NCI-H1930 (cell line): ENCODE measurements at places on chromosomes 7 and 10.

DNA sequence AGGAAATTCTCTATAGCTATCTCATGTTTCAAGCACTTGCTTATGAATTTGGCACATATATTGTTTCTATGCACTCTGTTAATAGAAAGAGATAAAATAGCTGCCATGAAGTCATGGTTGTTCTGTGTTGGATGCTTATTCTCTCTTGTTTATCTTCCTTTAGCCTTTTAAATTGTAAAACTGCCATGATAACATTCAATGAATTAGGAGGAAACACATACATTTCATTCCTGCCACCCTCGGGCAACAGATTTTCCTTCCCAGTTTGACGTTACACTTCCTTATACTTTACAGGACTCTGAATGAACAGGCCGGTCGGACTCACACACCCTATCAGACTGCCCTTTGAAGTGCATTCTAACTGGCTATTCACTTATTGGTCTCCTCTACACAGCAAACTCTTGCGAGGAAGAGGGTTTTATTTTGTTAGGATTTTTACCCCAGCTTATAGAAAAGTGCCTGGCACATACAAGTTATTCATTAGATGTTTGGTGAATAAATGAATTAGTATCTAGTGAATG is 65.7 kb upstream of the FERD3L start:
- no peak for DNase-seq

GRCh38 chr10:96325719-96326373 is 21.6 kb downstream of the DNTT start:
- no peak for DNase-seq

DNA sequence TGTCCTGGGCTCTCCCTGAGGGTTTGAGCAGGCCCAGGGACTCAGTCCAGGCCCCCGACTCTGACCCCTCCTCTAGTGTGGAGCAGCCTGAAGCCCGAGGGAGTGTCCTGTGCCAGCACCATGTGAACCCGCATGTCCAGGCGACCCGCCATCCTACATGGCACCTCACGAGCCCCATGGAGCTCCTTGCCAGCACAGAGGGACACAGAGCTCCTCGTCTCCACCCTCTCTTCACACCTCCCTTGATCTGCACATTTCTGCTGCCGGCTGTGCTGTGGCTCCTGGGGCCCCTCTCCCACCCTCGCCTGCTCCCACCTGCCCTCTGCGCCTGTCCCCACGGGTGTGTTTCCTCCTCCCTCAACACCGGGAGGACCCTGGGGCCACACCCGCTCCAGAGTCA is 103.5 kb downstream of the ADARB2 start:
- no peak for DNase-seq

GRCh38 chr10:130745251-130745650 is 566.3 kb downstream of the TCERG1L start:
- no peak for DNase-seq

GRCh38 chr10:48331436-48331835 is 25.0 kb downstream of the MAPK8 start:
- DNase-seq, result no peak

DNA sequence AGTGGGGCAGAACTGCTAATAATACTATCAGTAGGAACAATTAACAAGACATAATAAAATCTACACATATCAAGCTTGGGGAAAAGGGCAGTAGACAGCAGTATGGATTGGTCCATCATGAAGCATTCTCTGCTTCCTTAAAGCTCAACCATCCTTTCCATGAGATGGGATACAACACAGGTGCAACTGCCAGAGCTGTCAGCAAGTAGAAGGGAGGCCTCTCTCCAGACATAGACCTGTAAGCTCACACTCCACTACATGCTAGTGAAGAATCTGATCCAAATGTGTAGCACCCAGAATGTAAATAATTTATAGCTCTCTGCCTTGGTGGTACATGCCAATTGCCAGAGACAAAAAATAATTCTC is 41.5 kb upstream of the ANAPC16 start:
- DNase-seq, result no peak

- DNase-seq, result no peak
These were observed 101.1 kb downstream of the ICA1 start for GRCh38 chr7:8160779-8161345.

- no peak for DNase-seq
These were observed 23.1 kb downstream of the PLPP4 start for GRCh38 chr10:120480065-120480600.

GRCh38 chr7:43244232-43244631 is 131.8 kb downstream of the HECW1 start:
- DNase-seq, result no peak

- peak; percentile 32 for DNase-seq
These were observed 1.7 kb downstream of the SORCS3 start for GRCh38 chr10:104642658-104643302.

DNA sequence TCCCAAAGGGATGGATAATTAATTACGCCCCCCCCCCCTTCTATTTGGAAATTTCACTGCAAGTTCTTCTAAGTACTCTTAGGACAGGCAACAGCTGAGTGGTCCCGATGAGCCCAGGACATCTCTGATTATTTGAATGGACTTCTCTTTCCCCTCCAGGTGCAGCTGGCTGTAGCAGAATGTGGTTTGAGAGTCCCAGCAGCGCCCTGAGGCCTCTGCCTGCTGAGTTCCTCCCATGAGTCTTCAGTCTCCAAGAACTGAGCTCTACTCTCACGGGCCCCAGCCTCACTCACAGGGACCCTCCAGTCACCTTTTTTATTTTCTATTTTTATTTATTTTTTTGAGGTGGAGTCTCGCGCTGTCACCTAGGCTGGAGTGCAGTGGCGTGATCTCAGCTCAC is 63.6 kb upstream of the SFMBT2 start:
- DNase-seq, result no peak

- DNase-seq, result no peak
These were observed 292.1 kb downstream of the THSD7A start for GRCh38 chr7:11539853-11540252.

- no peak for DNase-seq
These were observed 4.1 kb downstream of the NEUROD6 start for GRCh38 chr7:31336202-31337001.

GRCh38 chr7:46292741-46293140 is 371.7 kb upstream of the IGFBP3 start:
- DNase-seq, result no peak

- no peak for DNase-seq
These were observed 104.9 kb downstream of the SPDYE5 start for GRCh38 chr7:75596727-75597614.

DNA sequence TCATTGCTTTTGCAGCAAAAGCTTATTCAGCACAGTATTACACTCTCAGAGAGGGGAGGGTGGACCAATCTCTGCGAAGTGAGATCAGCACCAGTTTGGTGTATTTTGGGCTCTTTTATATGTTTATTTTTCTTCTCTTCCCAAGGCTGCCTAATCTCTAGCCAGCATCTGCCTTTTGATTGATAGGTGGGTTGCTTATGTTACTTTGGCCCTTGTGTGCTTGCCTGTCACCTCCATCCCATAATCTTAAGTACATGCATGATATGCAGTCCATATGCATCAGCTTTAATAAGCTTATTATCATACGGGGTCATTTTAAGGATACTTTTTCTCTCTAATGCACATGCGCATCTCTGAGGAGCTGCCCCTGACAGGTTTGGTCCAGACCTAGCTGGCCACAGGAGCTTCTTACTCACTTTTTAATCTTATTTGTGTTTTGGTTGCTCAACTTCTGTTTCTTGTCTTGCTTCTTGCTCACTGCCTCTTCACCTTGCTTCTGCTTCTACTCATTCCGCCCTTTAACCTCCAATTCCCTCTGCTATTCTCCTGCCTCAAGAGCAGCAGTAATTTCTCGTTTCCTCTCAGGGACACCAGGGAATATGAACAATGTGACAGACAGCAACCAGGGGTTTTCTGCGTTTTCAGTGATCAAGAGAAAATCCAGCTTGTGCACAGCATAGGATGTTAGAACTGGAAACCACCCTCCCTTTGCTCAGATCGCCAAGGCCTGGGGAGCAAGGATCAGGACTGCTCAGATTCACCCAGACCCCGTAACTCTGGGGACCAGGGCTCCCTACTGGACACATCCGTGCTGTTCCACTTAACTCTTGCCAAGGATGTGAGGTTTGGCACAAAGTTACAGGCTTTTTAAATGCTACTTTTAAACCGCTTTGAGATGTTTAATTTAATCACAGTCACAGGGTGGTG is 10.0 kb downstream of the RGR start:
- DNase-seq, result no peak

GRCh38 chr10:110992006-110992800 is 72.8 kb downstream of the SHOC2 start:
- DNase-seq, result no peak

- no peak for DNase-seq
These were observed 53.0 kb upstream of the PITRM1 start for GRCh38 chr10:3225561-3225960.

GRCh38 chr10:64682043-64682442 is 1160.8 kb downstream of the REEP3 start:
- no peak for DNase-seq

DNA sequence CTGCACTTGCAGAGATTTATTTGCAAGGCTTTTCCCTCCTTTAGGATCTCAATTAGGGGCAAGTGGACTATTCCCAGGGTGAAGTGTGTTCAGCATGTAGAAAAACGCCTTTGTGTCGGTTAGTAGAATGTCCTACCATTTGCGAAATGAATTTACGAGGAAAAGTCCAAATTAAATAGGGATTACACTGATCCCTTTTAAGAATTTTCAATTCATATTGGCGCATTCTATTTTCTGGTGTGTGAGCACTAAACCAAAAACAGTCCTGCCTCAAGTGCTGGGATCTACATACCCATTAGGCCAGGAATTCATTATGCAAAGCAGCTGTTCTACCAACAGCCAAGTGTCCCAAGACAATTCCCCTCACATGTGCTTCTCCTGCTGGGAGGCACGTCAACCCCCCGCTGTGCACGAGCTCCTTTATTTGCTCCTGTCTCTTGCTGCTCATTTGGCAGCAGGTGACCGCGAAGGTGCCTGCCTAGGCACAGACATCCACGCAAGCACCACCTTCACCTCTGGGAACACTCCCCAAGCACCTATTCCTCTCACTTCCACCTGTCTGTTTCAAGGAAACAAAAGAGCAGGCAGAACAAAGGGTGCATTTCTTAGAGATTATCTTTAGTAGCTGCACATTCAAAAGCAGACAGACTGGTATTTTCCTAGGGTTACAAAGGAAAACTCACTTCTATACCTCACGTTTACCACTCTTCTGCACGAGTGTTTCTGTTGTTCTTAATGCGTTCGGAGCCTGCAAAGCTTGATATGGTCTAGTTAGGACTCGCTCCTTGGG is 134.6 kb upstream of the FGFR2 start:
- no peak for DNase-seq

- DNase-seq, result no peak
These were observed 23.3 kb upstream of the EMX2 start for GRCh38 chr10:117519286-117519685.

DNA sequence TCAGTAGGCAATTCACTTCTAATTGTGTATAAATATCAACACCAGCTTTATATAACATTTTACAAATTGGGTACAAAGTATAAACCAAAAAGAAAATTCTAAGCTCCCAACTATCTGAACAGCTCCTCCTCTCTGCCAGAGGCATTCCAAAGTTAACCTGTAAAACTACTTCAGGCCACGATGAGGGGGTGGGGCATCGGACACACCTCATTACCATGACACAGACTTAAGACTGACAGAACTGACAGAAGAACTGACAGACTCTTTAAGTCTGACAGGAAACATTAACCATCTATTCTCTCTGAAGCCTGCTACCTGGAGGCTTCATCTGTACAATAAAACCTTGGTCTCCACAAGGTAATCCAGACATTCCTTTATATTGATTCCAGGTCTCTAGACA is 12.3 kb downstream of the ESYT2 start:
- no peak for DNase-seq

DNA sequence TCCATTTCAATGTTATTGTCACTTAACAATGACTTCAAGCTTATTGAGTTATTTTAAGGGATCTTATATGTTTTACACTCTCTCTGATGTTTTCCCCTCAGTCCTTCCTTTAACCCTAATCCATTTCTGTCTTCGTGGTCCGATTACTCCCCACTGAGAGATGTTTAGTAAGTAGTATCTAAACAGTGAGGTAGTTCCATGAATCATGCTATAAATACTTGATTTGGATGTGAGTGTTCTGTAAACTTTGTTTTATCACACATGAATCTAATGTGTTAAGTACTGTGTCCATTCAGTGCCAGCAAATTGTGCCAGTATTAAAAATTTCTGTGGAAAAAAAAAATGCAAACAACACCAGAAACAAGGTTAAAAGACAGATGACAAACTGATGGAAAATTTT is 18.6 kb downstream of the RPP30 start:
- DNase-seq, result no peak

GRCh38 chr10:75859141-75859540 is 427.7 kb downstream of the LRMDA start:
- no peak for DNase-seq

GRCh38 chr7:9181356-9181755 is 747.9 kb downstream of the NXPH1 start:
- no peak for DNase-seq

DNA sequence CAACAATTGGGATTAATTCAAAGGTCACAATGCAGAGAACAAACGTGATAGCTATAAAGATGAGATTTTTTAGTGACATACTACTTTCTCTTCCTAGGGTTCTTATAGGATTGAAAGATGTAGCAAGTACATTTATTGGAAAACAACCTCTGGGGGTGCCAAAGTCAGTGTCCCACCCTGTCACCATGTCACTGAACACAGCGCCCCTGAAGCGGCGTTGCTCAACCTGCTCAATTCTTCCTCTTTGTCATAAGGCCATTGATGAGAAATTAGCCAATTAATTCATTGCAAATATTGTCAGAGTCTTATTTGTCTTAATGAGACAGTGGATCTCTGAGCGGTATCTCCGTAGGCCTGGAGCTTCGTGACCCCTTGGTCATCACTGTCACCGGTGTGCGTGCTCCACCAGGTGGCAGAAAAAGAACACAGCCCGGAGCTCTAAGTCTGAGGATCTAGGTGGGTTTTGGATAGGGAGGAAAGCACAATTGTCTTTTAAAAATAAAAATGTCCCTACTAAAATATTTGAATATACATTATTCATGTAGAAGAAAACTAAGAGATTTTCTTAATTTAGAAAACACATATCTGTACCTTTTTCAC is 362.6 kb downstream of the PAXIP1 start:
- DNase-seq, result peak; percentile 36

DNA sequence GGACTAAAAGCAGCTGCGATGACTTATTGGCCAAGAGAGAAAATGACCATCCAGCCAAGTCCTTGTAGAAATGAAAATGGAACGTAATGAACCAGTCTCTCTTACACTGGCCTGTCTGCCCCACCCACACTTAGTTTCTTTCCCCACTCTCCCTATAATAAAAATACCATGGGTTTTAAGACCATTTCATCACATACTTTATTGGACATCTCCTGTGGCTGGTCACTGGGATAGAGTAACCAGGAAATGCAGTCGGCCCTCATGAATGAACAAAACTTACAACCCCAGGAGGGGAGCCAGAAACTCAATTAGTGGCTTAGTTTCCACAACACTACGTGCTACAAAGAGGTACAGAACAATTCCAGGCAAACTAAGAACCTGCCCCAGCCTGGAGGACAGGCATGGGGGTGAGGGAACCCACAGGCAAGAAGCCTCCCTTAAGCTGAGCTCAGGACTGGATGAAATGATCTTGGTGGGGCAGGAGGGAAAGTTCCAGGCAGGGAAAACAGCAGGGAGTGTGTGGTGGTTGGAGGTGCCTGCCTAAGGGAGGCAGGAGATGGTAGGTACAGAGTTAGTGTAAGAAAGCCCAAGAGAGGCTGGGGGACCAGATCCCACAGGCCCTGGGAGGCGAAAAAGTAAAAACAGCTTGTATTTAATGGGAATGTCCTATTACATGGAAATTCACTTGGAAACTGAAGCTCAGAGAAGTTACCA is 29.6 kb downstream of the MKI67 start:
- DNase-seq, result no peak

GRCh38 chr10:124508070-124508667 is 46.5 kb downstream of the LHPP start:
- no peak for DNase-seq
